Esophagus squamous epithelium (tissue), 5 donors: ENCODE measurements at places on chromosomes 13 and 19.

GRCh38 chr19:45502111-45502510 is 3.9 kb downstream of the PPM1N start:
- DNase-seq, result no peak

GRCh38 chr19:50547385-50548190 is 20.6 kb downstream of the LRRC4B start:
- DNase-seq, result no peak

- DNase-seq, result no peak
Measured at GRCh38 chr13:65292488-65292901, 1937.6 kb downstream of the PCDH9 start.

DNA sequence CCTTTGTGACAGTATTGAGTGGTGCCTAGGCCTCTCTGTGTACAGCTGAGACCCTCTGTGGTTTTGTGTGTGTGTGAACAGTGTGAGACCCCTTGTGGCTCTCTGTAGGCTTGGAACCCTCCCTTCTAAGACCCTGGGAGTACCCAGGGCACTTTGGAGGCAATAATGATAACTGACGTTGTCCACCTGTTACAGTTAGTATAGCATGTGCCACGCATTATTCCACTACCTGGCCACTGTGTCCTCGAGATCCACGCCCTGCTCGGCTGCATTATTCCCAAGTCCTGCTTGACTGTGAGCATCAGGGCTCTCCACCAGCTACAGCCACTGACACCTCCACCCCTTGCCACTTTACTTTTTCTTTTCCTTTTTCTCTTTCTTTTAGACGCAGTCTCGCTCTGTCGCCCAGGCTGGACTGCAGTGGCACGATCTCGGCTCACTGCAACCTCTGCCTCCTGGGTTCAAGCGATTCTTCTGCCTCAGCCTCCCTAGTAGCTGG is 2.0 kb downstream of the GRAMD1A start:
- DNase-seq, result no peak

DNA sequence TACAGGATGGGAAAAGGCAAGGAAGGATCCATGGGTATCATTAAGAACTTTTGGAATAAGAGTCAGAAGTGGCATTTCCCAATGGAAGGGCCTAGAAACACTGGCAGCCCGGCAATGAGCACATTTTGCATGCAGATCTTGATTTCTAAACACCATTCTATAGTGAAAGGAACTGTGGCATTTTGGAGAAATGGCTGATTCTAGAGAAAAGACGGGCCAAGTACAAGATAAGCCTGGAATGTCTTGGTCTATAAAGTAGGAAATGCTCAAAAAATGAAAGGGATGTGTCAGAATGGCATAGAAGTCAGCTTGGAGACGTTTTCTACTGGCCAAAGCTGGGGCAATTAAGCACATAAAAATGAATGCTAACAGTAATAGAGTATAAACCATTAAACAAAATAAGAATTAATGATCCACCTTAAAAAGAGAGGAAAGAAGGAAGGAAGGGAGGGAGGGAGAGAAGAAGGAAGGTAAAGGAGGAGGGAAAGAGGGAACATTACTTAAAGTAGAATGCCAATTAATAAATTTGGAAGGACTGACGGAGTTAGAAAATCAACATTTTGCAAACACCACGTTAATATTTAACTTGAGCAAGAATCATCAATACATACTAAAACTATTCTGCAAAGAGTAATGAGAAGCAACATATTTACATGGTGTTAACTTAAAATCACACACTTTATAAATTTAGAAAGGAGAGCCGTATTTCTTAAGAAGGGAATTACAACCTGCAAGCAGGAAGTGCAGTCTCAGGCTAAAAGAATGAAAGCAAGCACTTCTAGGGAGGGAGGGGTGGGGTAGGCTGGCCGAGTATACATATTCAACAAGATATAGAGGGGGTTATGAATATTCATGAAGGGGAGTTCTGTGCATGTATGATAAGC is 78.9 kb downstream of the ANKRD10 start:
- no peak for DNase-seq

DNA sequence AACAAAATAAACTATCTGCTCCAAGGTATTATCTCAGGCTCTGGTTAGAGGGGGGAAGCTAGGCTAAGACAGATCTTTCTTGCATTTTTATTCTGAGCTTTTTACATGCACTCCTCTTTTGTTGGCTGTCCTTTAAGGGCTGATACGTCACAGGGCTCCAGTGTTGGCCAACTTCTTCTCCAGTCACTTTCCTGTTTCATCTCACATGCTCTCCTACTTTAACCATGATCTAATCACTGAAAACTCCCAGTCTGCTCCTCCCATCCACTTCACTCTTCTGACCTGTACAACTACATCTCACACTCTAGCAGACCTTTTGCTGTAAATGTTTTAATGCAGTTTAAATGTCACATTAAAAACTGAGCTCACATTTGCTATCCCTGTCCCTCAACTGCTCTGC is 510.0 kb upstream of the KLF12 start:
- no peak for DNase-seq

DNA sequence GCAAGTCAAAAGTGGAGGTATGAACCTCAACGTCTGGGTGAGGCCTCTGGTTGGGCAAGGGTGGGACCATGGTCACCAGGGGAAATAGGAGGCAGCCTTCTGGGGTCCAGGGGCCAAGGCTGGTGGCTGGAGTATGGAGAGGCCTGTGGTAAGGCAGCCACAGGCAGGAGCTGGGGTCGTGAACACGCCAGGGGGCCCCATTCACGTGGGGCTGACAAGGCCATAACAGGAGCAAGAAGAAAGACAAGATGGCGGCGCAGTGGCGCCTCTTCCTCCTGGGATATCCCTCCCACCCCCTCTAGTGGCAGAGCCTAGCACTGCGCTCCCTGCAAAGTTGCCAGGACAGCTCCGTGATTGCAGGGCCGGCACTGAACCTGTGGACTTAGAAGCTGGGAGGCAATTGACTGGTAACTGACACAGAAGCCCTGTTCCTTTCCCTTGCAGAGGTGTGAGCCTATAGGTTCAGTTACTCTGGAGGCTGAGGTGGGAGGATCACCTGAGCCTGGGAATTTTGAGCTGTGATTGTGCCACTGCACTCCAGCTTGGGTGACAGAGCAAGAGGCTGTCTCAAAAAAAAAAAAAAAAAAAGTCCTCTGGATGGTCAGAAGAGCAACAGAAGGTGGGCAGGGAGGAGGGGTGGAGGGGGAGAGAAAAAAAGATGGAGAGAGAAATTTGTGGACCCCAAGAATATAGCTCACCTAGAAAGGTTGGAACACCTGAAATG is 19.7 kb upstream of the EDDM13 start:
- peak; percentile 5 for DNase-seq

DNA sequence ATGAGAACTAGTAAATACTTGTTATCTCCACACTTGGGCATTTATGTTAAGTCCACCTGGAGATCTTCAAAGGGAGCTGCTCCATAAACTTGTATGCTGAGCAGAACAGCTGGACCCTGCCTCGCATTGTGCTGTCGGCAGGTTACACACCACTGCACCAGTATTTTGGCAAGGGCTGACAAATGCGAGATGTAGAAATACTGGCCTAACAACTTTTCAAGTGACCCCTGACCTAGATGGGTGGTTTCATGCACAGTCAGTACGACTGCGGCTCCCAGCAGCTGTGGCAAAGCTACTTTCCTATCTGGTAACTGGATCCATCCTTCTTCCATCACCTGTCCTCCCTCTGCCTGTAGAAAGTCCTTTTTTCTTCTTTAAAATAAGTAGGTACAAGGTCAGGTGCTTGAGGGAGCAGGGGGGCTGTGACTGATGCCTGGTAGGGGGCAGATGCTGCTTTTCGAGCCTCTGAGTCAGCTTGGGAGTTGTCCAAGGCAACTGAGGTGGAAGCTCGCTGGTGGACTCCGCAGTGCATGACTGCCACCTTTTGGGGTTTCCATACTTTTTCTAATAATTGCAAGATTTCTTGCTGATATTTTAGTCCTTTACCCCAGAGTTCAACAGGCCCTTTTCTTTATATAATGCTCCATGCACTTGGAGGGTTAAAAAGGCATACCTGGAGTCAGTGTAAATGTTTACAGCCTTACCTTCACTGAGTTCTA is 86.8 kb downstream of the SLC25A15 start:
- no peak for DNase-seq

GRCh38 chr13:74761801-74762757 is 627.9 kb upstream of the KLF12 start:
- DNase-seq, result no peak

DNA sequence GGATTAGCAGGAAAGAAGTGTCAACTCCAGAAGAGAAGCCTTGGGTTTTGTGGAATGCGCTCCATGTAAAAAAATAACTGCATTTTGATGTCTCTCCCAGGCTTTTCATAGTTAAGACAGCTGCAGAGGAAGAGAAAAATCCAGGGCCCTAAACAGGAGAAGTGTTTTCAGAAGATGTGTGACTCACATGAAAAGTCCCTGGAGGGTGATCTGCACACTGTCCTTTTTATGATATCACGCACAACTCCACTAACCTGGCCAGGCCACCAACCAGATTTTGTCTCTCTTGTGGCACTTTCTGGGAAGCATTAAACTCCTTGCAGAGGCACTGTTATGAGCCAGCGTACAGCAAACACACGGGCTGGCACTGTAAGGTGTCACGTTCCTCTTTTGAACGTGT is 267.3 kb downstream of the FGF9 start:
- DNase-seq, result no peak

GRCh38 chr13:74866101-74866500 is 615.9 kb downstream of the TBC1D4 start:
- no peak for DNase-seq
